Left forelimb (tissue), 1 donor: ENCODE measurements at places on chromosomes 5 and 9.

DNA sequence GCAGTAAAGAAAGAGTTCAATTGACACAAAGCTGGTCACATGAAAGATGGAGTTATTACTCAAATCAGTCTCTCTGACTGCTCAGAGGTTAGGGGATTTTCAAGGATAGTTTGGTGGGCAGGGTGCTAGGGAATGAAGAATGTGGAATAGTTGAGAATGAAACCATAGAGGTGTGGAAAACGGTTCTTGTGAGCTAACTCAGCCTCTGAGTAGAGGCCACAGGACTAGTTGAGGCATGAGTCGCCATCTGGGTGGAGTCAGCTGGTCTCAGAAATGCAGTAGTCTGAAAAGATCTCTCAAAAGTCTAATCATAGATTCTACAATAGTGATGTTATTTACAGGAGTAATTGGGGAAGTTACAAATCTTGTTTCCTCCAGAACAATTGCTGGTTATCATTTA, 178.9 kb upstream of the SPEF2 start:
- no peak for DNase-seq

GRCh38 chr5:15722305-15722704, 222.3 kb downstream of the FBXL7 start:
- DNase-seq, result no peak

- DNase-seq, result no peak
Measured at GRCh38 chr5:108437425-108437824, 55.5 kb upstream of the FBXL17 start.

DNA sequence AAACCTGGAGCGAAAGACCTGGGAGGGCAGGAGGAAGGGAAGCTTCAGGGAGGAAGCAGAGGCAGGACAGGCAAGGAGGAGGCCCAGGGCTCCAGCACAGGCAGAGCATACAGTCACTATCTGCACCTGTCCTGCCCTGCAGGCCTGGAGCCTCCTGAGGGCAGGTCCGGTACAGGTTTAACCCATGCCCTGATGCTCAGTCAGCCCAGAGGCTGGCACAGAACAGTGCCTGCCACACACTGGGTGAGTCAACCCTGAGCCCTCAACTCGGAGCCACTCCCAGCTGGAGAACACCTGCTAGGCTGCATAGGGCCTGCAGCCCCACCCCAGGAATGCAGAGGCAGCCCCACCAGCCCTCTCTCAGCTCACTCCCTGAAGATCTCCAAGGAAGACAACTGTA, 161.5 kb upstream of the PHYKPL start:
- DNase-seq, result no peak

GRCh38 chr5:14590949-14591348, 9.4 kb downstream of the OTULINL start:
- no peak for DNase-seq

DNA sequence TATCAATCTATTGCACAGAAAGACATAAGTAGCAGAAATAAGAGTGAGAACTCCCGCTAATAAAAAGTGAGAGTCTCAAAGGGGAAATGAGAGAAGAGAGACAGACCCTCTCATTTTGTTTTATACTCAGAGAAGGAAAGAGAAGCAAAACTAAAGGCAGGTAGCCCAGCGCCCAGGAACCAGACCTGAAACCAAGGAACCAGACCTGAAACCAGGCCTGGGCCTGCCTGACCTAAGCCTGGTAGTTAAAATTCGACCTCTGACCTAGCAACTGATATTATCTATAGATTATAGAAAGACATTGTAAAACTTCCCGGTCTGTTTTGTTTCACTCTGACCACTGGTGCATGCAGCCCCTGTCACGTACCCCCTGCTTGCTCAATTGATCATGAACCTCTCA, 134.5 kb upstream of the SEMA6A start:
- no peak for DNase-seq

- no peak for DNase-seq
Measured at GRCh38 chr5:102778478-102778877, 23.4 kb downstream of the PAM start.

- DNase-seq, result peak; percentile 47
Measured at GRCh38 chr5:6572086-6572824, 60.6 kb downstream of the NSUN2 start.

DNA sequence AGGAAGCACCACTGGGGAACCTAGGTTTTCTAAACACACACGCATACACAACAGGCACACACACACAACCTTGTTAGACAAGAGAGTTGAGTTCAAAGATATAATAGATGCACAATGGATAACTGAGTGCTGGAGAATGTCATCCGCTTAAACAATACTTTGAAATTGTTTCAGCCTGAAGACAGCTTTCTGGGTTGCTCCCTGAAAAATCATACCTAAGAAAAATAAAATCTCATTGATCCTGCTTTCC, 126.1 kb downstream of the TMEM161B start:
- DNase-seq, result no peak

DNA sequence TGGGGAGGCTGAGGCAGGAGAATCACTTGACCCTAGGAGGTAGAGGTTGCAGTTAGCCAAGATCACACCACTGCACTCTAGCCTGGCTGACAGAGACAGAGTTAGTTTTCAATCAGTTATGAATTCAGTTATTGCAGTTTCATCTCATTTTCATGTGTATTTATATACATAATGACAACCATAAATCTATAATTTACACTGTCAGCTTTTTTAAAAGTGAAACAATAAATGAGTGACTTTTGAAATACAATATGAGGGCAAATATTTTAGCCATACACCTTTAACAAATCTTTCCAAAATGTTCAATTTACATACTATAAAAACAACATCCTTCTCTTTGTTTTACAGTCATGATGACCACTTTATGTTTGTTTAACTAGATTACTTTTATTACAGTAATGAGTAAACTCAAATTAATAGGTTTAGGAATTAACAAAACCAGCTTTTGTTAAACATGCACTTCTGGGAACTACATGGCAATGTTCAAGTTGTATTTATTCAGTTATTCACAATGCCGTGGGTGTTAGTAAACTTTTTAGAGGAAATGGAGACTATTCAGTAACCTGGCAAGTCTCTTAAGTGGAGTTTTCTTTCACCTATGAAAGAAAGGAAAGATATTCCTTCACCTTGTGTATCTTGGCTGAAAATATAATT, 12.7 kb downstream of the TYRP1 start:
- no peak for DNase-seq

DNA sequence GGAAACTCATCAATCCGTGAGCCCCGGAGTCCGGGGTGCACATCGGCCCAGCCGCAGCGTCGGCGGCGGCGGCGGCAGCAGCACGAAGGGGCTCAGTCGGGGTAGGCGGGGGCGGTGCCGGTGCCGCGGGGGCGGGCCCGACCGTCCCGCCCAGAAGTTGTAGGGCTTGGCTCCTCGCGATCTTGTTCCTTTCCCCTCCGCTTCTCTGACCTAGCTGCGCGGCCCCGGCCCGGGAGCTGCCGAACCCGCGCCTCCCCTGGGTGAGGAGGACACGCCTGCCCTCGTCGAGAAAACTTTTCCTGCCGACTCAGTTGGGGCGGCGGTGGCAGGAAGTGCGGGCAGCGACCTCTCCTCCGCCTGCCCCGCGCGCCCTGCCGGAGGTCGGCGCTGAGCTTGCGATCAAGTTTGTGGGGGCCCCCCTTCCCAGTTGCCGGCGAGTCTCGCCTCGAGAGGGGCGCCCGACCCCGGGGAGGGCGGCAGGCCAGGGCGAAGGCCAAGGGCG, at the start of gene MAN2A1:
MAN2A1 (plus strand) TSS at position 188 of the 502 bp plus-strand sequence. CDS start 491 bp downstream, outside the sequence.
- peak; percentile 89 for DNase-seq

DNA sequence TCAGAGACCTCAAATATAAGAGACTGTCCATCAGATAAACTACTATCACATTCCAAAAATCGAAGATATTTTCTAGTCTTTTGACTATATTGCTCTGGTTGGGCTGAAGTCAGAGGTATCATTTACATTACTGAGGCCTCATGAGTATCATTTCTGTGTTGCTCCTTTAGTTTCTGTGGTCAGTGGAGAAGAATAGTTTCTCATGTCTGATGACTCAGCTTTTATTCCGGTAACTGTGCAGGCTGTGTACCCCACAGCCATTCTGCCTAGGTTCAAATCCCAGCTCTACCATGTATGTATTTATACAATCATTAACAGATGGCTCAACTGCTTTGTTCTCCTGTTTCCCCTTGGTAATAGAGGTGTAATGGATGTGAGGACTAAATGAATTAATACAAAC, 179.3 kb downstream of the ALDH1A1 start:
- DNase-seq, result no peak

DNA sequence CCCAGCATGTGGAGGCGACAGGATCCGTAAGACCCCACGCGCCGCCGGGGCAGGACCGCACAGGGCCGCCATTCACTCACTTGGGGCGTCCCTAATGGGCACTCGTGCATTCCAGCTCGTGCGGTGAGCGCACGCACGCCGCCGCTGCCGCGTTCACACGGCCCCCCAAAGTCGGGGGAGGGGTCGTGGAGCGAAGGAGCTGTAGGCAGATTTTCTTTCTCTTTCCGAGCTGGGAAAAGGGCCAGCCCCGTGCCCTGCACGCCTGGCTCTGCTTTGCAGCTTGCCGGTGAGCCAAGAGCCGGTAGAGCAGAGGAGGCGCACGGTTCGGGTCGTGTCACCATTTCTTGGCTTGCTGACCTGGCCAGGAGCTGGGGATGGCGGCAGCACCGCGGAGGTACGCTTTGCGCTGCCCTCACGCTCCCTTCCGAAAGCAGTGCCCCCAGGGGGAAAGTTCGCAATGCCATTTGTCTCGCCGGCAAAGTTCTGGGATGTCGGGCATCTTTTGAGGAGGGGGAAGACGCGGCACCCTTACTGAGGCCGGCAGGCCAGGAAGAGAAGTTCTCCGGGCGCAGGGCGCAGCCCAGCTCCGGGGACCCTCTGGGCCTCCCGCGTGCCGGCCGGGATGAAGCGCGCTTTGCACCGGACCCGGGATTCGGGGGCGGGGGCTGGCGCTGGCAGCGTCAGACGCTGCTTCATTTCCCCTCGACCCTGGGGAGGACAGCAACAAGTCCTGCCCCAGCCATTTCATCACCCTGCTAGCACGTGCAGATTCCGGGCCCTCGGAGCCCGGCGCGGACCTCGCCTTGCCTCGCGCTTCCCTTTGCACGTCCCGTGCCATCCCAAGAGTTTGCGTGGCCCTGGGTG, 898 bp downstream of the STC2 start:
- DNase-seq, result peak; percentile 68

GRCh38 chr5:110150199-110150598, 460.5 kb downstream of the MAN2A1 start:
- no peak for DNase-seq
